ENCODE measurements at places on chromosomes 1 and 21.

GRCh38 chr1:246933893-246934292, 2.1 kb upstream of the AHCTF1 start:
- no peak for DNase-seq

DNA sequence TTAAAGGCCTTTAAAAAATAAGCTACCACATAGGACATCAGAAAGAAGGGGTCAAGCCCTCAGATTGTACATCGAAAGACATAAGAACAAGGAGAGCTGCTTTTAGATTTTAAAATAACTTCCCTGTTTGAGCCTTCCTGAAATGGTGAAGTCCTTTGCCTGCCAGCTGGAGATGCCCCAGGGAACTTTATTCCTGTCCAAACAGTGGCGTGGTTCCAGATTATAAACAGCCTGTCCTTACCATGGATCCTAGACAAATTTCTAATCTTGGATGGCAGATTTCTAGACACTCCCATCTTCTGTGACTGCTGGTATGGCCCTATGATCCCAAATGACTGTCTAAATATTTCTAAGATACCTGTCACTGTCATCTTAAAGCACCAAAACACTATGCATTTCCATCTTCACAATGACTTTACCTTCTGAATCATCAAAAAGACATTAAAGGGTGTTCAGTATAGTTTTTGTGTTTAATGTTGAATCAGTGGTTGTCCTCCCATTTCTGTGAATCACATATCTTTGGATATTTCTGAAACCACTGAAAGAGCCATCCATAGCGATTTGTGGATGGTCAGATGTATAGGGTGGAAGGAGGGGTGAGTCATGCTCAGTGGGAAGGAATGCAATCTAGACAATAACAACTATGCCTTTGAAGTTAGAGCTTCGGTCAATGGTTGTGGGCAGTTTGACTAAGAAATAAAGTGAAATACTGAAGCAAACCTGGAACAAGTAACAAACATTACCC, 23.2 kb downstream of the ILDR2 start:
- no peak for DNase-seq

GRCh38 chr21:45874716-45875415, 106.7 kb upstream of the COL6A1 start:
- DNase-seq, result no peak

GRCh38 chr1:55288245-55288644, 73.1 kb upstream of the USP24 start:
- DNase-seq, result peak; percentile 71

- no peak for DNase-seq
Observed at GRCh38 chr1:21639594-21640041, 29.5 kb downstream of the RAP1GAP start.

GRCh38 chr1:153962088-153963029, 978 bp downstream of the SLC39A1 start:
- DNase-seq, result peak; percentile 42

GRCh38 chr1:6349254-6349943, 44.2 kb downstream of the ACOT7 start:
- no peak for DNase-seq

DNA sequence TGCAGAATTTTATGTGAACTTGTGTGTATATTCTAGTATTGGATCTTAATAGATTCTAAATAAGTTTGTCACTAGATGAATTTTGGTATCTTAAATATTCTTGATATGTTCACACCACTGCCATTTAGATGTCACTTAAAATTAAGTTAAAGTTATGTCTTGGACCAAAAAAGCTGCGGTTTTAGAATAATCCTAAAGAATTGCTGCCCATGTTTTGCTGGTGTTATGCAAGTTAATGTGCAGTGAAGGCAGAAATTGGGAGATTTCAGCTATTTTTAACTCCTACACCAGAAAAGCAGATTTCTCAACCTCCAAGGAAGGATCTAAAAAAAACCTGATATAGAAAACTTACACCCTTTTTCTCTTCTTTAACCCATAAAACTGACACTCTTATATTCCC, 757 bp downstream of the ACADM start:
- DNase-seq, result no peak

DNA sequence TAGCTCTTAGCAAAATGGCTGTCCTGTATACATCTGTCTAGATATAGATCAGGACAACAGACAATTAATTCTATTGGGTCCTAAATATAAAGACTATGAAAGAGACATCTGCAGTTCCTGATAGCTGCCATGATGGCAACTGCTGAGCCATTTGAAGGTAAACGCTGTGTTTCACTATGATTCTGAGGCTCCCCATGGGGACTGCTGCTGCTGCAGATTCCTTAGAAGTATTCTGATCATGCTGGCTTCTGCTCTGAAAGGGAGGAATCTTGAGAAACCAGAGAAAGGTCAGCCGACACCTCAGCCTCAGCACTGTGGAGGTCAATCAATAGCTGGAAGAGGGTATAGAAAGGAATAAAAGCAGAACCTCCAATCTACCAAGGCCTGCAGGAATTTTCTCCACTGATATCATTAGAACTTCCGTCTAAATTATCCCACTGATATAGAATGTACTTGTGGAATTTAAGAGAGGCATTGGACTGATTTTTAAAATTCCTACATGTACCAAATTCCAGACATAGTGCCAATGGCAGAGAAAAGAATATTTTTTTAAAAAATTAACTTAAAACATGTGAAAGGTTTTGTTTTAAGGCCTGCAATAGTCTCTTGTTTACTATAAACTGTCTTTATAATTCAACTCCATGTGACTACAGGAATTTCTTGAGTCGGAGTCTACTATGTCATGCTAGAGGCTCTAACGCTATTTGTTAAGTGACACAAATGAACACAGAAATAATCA, 53.2 kb downstream of the DDAH1 start:
- DNase-seq, result no peak

- DNase-seq, result no peak
Observed at GRCh38 chr1:67627906-67628305, 57.1 kb upstream of the GADD45A start.

GRCh38 chr1:205283270-205284147, 38.0 kb downstream of the NUAK2 start:
- no peak for DNase-seq

DNA sequence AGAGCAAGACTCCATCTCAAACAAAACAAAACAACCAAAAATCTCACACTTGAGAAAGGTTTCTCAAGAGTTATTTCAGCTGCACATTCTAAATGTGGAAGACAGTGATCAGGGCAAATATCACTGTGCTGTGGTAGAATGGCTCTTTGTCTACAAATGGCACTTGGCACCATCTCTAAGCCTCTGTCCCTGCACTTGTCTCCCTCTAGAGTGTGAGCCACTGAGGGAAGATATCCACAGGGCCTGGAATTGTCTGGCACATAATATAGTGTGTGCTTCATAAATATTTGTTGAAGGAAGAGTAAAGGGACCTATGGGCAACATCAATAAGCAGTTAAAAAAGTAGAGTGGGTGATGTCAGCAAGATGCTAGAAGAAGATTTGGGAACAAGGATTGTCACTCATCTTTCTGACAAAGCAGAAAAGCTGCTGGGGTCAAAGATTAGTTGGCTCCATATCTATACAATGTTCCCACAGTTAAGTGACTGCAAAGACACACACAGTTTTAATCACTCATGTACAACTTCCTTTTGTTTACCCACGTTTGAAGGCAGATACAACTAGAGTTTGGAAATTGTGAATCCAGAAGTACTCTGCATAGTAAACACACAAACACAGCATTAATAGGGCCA, 19.1 kb downstream of the CD101 start:
- no peak for DNase-seq

- no peak for DNase-seq
Observed at GRCh38 chr21:25636727-25637126, 2.3 kb upstream of the JAM2 start.

GRCh38 chr1:9438431-9439073, 100.7 kb upstream of the SLC25A33 start:
- DNase-seq, result peak; percentile 97

- peak; percentile 32 for DNase-seq
Observed at GRCh38 chr1:63143482-63143881, 178.9 kb upstream of the FOXD3 start.

GRCh38 chr1:10932088-10932487, 80.4 kb upstream of the TARDBP start:
- DNase-seq, result no peak
